ENCODE measurements at places on chromosomes 6 and 20.
A peak's percentile ranks its signal among the peaks of the same experiment; 100 is the strongest.

- no peaks in the 10 kb centered on the region for H3K27me3 ChIP-seq
- no peak overlapping the region for H3K27ac ChIP-seq
- no peaks in the 10 kb centered on the region for H3K36me3 ChIP-seq
- DNase-seq = no peak
Measured at GRCh38 chr6:133768656-133769295, 120.1 kb upstream of the TCF21 start.

DNA sequence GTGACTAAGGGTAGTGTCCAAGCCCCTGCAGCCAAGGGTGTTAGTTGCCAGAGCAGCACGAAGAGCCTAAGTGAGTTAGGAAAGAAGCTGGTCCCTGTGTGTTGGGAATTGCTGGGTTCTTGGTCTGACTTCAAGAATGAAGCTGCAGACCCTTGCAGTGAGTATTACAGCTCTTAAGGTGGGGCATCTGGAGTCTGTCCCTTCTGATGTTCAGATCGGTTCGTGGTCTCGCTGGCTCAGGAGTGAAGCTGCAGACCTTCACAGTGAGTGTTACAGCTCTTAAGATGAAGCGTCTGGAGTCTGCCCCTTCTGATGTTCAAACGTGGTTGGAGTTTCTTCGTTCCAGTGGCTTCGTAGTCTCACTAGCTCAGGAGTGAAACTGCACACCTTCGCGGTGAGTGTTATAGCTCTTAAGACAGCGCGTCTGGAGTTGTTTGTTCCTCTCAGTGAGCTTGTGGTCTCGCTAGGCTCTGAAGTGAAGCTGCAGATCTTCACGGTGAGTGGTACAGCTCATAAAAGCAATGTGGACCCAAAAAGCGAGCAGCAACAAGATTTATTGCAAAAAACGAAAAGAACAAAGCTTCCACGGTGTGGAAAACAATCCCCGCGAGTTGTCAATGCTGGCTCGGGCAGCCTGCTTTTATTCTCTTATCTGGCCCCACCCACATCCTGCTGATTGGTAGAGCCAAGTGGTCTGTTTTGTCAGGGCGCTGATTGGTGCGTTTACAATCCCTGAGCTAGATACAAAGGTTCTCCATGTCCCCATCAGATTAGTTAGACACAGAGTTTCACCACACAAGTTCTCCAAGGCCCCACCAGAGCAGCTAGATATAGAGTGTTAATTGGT lies 31.8 kb downstream of the PXDC1 start:
- DNase-seq = no peak
- H3K4me1 ChIP-seq = no peaks in the 10 kb centered on the region
- peak overlapping the region; percentile 46 for H3K4me3 ChIP-seq
- no peaks in the 10 kb centered on the region for H3K36me3 ChIP-seq
- peaks cover 5% of the 10 kb centered on the region for H3K27me3 ChIP-seq
- H3K27ac ChIP-seq = no peak overlapping the region

- no peaks in the 10 kb centered on the region for H3K36me3 ChIP-seq
- H3K27ac ChIP-seq = no peak overlapping the region
- H3K4me1 ChIP-seq = peaks cover 19% of the 10 kb centered on the region
- H3K4me3 ChIP-seq = no peak overlapping the region
- no peak for DNase-seq
- H3K27me3 ChIP-seq = no peaks in the 10 kb centered on the region
Measured at GRCh38 chr6:21887231-21888185, 294.0 kb downstream of the SOX4 start.

- H3K4me1 ChIP-seq = peaks cover 29% of the 10 kb centered on the region
- H3K4me3 ChIP-seq = peak overlapping the region; percentile 62
- peak; percentile 62 for DNase-seq
Measured at GRCh38 chr6:53794137-53794719, 577 bp upstream of the LRRC1 start.

DNA sequence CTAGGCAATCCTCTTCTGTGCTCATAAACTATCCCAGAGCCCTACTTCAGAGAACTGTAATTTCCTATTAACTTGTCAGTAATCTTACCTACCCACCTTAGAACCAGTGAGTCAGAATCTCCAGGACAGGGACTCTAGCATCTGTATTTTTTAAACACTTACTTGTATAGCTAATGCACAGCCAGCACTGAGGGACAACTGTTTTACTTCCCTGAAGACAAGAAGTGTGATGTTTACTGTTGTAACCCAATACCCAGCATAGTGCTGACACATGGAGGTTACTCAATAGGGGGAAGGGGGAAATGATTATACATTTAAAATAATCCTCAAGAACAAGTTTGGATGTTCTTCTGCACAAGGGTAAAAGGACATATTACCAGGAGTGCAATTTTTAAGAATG lies 130.8 kb downstream of the BTBD9 start:
- H3K27me3 ChIP-seq = no peaks in the 10 kb centered on the region
- no peaks in the 10 kb centered on the region for H3K36me3 ChIP-seq
- no peak overlapping the region for H3K27ac ChIP-seq
- H3K4me1 ChIP-seq = no peaks in the 10 kb centered on the region
- no peak for DNase-seq

DNA sequence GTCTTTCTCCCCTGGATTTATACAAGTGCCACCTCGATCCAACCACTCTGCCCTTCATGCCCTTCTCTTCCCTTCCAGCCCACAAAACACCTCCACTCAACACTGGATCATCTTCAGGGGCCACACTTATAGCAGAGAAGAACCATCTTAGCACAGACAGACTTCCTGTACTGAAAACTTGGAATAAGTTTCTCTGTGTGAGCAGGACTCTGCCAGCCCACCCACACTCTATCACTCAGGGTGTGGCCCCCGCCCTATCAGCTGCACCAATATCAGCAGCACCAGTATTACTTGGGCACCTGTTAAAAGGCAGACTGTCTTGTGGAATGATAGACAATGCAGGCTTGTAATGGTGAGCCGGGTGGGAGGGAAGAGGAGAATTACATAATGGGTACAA lies 86.7 kb downstream of the SCML4 start:
- H3K27ac ChIP-seq = peak overlapping the region; percentile 89
- no peaks in the 10 kb centered on the region for H3K27me3 ChIP-seq
- no peak for DNase-seq
- peaks cover 87% of the 10 kb centered on the region for H3K4me1 ChIP-seq
- H3K36me3 ChIP-seq = peaks cover 4% of the 10 kb centered on the region

DNA sequence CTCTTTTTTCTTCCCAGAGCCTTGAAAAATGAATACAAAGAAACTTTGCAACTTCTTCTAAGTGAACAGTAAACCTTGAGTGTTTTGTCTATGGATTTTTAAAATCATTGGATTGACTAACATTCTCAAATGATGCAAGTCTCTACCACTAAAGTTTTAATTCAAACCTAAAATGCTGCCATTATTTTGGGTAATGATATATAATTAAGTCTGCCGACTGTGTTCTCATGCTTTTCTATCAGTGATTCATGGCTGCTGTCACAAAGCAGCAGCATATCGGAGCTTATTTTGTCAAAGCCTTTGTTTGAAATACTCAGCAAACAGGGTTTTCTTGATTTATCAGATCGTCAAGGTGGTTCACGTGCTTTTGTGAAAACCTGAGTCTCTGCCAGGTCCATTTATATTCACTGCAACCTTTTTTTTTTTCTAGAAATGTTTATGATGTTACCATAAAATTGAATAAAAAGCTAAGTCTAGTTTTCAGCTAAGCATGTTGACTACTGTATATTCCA lies 96.3 kb downstream of the GJA1 start:
- H3K36me3 ChIP-seq = no peaks in the 10 kb centered on the region
- no peaks in the 10 kb centered on the region for H3K4me1 ChIP-seq
- no peak overlapping the region for H3K27ac ChIP-seq
- H3K4me3 ChIP-seq = no peak overlapping the region
- H3K27me3 ChIP-seq = no peaks in the 10 kb centered on the region
- DNase-seq = no peak

DNA sequence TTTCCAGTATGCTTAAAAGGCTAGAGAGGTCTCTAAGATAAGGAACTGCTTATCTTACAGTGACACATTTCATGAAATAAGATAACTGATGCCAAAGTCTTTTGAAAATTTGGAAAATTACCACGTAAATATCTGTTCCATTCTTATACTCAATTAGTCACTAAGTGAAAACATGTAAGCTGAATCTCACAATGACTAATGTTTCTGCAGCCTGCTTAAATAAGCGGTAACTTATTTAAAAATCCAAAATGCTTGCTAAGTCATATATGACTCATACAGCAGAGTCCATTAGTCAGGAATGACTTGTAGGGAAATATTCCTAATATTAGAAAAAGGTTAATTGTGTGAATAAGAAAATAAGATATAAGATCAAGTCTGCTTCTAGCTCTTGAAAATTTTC lies 27.8 kb upstream of the LGSN start:
- no peak for DNase-seq
- no peaks in the 10 kb centered on the region for H3K27me3 ChIP-seq
- H3K36me3 ChIP-seq = no peaks in the 10 kb centered on the region
- H3K4me1 ChIP-seq = no peaks in the 10 kb centered on the region
- H3K27ac ChIP-seq = no peak overlapping the region
- H3K4me3 ChIP-seq = no peak overlapping the region

DNA sequence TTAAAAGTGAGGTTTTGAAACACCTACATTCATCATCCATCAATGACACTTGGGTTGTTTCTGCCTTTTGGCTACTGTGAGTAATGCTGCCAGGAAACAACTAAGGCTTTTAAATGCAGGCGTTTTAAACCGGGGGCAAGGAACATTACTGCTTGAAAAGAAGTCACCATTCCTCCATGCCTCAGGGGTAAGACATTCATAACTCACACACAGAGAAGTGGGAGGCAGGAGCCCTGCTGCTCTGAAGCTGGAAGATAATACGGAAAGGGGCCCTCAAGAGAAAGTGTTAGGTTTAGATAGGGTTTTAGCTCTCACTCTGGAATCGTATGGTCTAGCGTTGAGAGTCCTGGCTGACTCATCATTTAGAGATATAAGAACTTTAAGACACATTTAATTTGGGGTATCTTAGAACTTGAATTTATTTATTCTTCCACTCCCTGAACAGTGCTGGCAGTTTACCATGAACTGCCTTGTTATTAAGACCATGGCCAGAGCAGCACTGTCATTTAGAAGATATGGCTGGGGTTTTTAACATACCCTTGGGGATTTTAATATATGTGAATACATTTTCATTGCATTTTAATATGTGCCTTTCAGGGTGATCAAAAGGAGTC lies 1.8 kb downstream of the TUBB1 start:
- no peak for DNase-seq
- no peaks in the 10 kb centered on the region for H3K27me3 ChIP-seq
- no peaks in the 10 kb centered on the region for H3K36me3 ChIP-seq
- H3K4me3 ChIP-seq = no peak overlapping the region
- H3K27ac ChIP-seq = no peak overlapping the region
- H3K4me1 ChIP-seq = peaks cover 16% of the 10 kb centered on the region

GRCh38 chr6:111732390-111732789 lies 126.7 kb upstream of the TRAF3IP2 start:
- H3K4me1 ChIP-seq = peaks cover 25% of the 10 kb centered on the region
- H3K27ac ChIP-seq = peak overlapping the region; percentile 7
- DNase-seq = no peak

GRCh38 chr6:148671085-148671484 lies 75.7 kb upstream of the UST start:
- no peaks in the 10 kb centered on the region for H3K4me1 ChIP-seq
- H3K36me3 ChIP-seq = no peaks in the 10 kb centered on the region

DNA sequence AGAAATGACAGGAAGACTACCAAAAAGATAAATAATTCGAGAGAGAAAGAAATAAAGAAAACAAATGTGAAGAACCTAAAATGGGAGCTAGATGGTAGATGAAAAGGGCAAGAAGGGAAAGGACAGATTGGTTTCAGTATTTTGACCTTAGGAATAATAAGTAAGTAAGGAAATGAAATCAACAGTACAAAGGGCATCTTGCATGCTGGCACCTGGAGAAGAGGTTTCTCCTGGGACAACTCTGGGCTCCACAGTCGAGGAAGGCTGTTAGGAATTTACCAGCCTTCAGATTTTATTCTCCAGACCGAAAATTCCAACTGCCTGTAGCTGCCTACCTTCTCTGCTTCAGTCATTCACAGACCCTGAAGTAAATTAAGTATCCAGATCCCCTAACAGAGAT lies 80.5 kb downstream of the SMLR1 start:
- H3K27ac ChIP-seq = no peak overlapping the region
- no peaks in the 10 kb centered on the region for H3K27me3 ChIP-seq
- no peak overlapping the region for H3K4me3 ChIP-seq
- no peaks in the 10 kb centered on the region for H3K4me1 ChIP-seq

GRCh38 chr6:849075-849506 lies 156.2 kb upstream of the EXOC2 start:
- H3K27me3 ChIP-seq = peaks cover 5% of the 10 kb centered on the region
- H3K27ac ChIP-seq = no peak overlapping the region
- no peak for DNase-seq
- no peaks in the 10 kb centered on the region for H3K36me3 ChIP-seq
- no peaks in the 10 kb centered on the region for H3K4me1 ChIP-seq
- no peak overlapping the region for H3K4me3 ChIP-seq

- H3K36me3 ChIP-seq = peaks cover 6% of the 10 kb centered on the region
- H3K27me3 ChIP-seq = peaks cover 2% of the 10 kb centered on the region
- H3K27ac ChIP-seq = peak overlapping the region; percentile 100
- H3K4me1 ChIP-seq = peaks cover 48% of the 10 kb centered on the region
- peak overlapping the region; percentile 77 for H3K4me3 ChIP-seq
- DNase-seq = peak; percentile 26
Measured at GRCh38 chr20:36573798-36574365, 485 bp downstream of the TGIF2 start.

DNA sequence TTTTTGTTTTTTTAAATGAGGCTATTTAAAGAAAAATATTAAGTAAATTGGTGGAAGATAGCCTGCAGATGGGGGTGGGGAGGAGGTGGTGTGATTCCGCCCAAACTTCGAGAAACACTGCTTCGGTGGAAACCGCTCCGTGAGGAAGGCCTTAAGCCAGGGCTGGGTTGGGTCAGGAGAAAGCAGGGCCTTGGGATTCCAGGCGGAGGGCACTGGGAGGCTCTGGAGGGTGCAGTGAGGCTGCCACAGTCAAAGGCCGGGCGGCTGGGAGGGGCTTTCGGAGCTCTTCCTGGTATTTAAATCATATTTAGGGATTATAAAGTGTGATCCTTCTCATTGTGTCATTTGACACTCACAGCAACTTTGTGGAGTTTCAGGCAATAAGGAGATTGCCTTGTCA lies 22.2 kb upstream of the SCRT2 start:
- H3K36me3 ChIP-seq = no peaks in the 10 kb centered on the region
- H3K27ac ChIP-seq = no peak overlapping the region
- H3K4me3 ChIP-seq = no peak overlapping the region

- H3K27ac ChIP-seq = no peak overlapping the region
- no peak overlapping the region for H3K4me3 ChIP-seq
- no peaks in the 10 kb centered on the region for H3K27me3 ChIP-seq
- DNase-seq = no peak
- peaks cover 9% of the 10 kb centered on the region for H3K36me3 ChIP-seq
Measured at GRCh38 chr6:152173321-152173720, 365.8 kb downstream of the ESR1 start.

GRCh38 chr20:5065166-5065878 lies 54.4 kb downstream of the PCNA start:
- H3K27ac ChIP-seq = no peak overlapping the region
- no peaks in the 10 kb centered on the region for H3K36me3 ChIP-seq
- no peak overlapping the region for H3K4me3 ChIP-seq

DNA sequence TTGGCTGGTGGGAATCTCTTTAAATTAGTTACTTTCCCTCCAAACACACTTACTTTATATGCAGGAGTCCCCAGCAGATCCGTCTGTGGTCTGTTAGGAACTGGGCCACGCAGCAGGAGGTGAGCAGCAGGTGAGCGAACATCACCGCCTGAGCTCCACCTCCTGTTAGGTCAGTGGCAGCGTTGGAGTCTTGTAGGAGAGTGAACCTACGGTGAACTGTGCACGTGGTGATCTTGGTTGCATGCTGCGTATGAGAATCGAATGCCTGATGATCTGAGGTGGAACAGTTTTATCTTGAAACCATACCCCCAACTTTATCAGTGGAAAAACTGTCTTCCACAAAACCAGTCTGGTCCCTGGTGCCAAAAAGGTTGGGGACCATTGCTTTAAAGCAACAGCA lies 5.0 kb downstream of the SERPINB6 start:
- no peak overlapping the region for H3K4me3 ChIP-seq
- H3K27me3 ChIP-seq = peaks cover 3% of the 10 kb centered on the region
- no peaks in the 10 kb centered on the region for H3K36me3 ChIP-seq
- no peak for DNase-seq
- peaks cover 7% of the 10 kb centered on the region for H3K4me1 ChIP-seq
- H3K27ac ChIP-seq = no peak overlapping the region

Data from T-cell (primary cell).